ENCODE measurements at places on chromosomes 3 and 15.

DNA sequence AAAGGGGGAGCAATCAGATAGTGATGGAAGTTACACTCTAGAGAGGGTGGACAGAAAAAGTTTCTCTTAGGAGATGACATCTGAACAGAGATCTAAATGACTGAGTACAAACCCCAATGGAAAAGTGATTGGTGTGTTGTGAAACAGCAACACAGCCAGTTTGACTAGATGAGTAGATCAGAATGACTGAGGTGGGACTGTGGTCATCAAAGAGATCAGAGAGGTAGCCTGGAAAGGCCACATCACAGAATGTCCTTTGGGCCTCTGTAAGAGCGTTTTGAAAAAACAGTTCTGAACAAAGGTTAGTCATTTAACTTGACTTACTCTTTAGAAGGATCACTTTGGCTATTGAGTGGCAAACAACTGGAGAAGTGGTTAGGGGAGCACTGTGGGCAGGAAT, 10.6 kb downstream of the LRRC58 start:
- peak; percentile 46 for DNase-seq

- DNase-seq: no peak
These were observed 122.0 kb upstream of the ALDH1A3 start for GRCh38 chr15:100757661-100758060.

GRCh38 chr15:96303503-96304056, 26.9 kb upstream of the NR2F2 start:
- DNase-seq: no peak

DNA sequence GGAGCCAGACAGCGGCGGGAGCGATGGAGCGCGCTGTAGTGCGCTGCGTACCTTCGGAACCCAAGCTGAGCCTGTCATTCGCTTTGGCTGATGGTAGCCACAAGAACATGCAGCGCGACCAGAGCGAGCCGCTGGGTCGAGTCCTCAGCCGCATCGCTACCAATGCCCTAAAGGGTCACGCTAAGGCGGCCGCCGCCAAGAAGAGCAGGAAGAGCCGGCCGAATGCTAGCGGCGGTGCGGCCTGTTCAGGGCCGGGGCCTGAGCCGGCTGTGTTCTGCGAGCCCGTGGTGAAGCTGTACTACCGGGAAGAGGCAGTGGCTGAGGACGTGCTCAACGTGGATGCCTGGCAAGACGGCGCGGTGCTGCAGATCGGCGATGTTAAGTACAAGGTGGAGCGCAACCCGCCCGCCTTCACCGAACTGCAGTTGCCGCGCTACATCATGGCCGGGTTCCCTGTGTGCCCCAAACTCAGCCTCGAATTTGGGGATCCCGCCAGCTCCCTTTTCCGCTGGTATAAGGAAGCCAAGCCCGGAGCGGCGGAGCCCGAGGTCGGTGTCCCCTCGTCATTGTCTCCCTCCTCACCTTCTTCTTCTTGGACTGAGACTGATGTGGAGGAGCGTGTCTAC, 498 bp downstream of the PDE12 start:
- peak; percentile 52 for DNase-seq

- no peak for DNase-seq
These were observed 716.2 kb downstream of the DIPK2A start for GRCh38 chr3:144687862-144688261.

DNA sequence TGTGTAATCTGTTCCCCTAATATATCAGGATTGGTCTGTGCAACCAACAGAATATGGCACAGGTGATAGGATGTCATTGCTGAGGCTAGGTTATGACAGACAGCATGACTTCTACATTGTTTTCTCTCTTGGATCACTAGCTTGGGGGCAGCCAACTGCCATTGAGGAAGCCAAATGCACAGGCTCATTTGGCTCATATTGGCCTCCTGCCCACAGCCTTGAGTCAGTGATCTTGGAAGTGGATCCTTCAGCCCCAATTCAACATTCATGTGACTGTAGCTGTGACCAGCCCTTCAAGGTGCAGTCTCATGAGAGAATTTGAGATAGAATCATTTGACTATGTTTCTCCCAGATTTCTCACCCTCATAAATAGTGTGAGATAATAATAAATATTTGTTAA, 675.6 kb downstream of the GRM7 start:
- no peak for DNase-seq

Data from activated CD4-positive, alpha-beta T cell treated with anti-CD3 and anti-CD28 coated beads for 48 hours (primary cell).